Foreskin fibroblast (primary cell): ENCODE measurements at places on chromosomes 5 and 9.

- no peak for DNase-seq
These were observed 22.1 kb downstream of the ETF1 start for GRCh38 chr5:138520971-138521370.

DNA sequence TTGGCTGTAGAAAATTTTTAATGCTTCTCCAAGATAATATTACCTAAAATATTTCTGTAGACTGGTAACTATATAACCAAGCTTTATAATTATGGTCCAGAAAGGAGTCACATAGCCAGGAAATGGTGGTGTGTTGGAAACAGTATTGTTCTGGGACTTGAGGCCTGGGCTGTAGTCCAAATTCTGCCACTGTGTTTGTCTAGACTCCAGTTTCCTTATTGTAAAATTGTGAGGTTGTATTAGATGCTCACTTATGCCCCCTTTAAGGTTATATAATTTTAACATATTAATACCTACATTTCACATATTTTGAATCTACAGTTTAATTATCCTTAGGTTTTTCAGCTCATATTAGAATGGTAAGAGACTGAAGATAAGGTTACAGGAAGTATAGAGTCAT, 42.4 kb downstream of the STX17 start:
- DNase-seq = no peak

DNA sequence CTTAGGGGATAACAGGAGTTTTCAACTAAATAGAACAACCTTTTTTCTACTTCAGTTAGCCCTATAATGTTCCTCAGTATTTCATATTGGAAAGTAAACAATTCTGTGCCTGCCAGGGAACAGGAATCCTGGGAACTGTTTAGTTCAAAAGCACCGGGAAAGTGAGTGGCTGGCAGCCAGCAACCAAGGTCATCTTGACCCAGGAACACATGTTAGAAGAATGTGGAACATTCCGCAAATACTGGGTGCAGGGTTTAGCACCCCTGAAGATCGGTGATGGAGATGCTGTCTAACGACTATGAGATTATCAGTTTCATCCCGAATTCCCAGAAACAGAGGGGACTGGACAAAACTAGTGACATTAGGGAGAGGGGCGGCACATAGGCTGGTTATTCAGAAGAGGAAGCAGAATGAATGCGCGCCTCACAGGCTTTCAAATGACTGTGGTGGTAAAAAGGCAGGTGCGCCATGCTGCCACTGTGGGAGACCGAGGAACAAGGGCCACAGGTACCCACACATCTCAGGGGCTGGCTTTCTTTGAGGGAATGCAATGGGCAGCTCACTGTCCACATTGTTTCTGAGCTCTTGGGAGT, 51.2 kb downstream of the IPPK start:
- no peak for DNase-seq

DNA sequence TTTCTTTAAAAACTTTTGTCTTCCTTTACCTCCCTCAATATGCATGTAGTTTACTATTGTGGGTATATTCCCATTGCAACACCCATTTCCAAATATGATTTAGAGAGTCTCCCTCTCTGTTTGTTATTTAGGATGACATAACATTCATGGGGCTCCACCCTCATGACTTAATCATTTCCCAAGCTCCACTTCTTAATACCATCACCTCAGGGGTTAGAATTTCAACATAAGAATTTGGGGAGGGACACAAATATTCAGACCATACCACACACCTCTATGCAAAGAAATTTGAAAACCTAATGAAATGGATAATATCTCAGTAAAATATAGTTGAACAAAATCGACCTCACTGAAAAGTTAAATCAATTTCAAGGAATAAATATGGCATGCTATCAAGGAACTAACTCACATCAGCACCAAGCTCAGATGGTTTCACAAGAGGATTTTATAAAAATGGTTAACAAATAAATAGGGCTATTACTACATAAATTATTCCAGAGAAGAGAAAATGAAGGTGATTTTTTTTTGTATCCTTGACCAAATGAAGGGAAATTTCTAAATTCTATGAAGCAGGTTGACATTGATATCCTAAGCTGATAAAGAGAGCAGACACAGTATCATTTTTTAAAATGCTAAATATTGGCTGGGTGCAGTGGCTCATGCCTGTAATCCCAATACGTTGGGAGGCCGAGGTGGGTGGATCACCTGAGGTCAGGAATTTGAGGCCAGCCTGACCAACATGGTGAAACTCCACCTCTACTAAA, 20.2 kb upstream of the UBTD2 start:
- no peak for DNase-seq

- DNase-seq = no peak
These were observed 269.6 kb upstream of the DAP start for GRCh38 chr5:11030671-11031070.

- no peak for DNase-seq
These were observed 789 bp downstream of the SEMA6A start for GRCh38 chr5:116573702-116574366.
